Glomerular endothelial cell (primary cell): ENCODE measurements at places on chromosomes 4 and X. TPM values are rescaled to one million over a fixed set of nuclear protein-coding genes. Genes with fewer than 3 reads are reported as not detected.

DNA sequence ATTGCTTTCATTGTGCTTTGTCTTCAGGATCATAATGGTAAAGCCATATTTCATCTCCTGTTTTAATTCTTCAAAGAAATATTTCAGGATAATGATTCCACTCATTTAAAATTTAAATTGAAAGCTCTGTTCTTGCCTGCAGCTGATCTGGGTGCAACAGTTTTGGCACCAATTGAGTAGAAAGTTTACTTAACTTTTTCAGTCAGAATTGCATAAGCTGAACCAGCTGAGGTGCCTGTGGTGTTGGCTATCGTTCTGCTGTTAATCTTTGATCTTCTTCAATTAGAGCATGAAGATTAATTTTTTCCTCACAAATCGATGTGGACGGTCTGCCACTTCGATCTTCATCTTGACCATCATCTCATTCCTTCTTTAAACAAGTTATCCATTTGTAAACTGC is 49.6 kb downstream of the MAGEB16 start:
- no peak for DNase-seq

GRCh38 chrX:24169211-24169610 is 19.7 kb downstream of the ZFX start:
- DNase-seq: no peak

GRCh38 chr4:108060164-108060563 is 70.5 kb downstream of the HADH start:
- DNase-seq: no peak

DNA sequence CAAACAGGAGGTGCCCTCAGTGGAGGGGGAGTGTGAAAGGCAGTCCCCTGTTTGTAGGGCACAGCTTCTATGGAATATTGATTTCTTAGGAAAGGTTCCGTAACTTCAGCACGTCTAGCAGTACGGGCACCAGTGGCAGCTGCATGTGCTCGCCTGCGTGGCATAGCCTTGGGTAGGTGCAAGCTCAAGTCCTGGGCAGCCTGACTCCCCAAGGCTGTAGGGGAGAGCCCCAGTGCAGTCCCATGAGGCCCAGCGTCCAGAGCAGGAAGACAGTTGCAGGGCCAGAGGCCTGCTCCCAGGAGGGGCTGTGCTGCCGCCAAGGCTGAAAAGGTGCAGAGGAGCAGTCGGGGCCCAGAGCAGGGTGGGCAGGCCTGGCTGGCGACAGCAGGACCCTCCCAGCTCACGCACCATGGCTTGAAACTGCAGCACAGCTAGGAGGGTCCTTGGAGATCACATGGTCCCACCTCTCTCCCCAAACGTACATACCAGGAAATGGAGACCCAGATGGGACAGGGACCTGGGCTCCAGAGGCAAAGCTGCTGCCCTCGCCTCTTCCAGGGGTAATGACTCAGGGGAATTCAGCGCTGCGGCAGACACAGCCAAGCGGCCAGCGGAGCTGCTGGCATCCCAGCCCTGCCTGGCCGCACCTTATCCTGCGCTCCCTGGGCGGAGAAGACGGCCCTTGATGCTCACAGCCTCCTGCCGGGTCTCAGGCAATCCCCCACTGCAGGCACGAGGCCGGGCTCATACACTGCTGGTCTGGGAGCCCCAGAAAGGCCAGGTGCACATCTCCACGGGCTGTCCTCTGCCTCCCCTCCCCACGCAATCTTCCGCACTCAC is 6.0 kb upstream of the DUSP9 start:
- no peak for DNase-seq

Gene CDX4
- not detected in 2 replicates for total RNA-seq
